ENCODE measurements at places on chromosomes 5 and 9.

DNA sequence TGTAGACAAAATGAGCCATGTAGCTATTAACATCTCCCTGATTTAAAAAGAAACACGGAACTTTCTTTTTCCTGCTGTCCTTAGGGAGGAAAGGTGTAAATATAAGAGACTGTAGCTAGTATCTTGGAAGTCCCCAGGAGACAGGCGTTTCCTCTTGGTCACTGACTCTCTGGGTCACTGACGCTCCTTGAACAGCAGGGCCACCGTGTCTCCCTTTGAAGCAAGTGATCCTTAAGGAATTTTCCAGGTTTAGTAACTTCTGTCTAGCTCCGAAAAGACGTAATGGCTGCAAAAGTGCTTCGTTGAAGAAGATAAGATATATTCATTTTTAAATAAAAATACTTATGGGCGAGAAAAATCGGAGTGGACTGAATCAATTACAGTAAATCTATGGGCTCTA is 745 bp upstream of the CLTA start:
- DNase-seq: no peak

GRCh38 chr5:153952893-153953292 is 85.8 kb downstream of the FAM114A2 start:
- DNase-seq: no peak

GRCh38 chr5:52802974-52803336 is 15.2 kb downstream of the ITGA1 start:
- DNase-seq: no peak

DNA sequence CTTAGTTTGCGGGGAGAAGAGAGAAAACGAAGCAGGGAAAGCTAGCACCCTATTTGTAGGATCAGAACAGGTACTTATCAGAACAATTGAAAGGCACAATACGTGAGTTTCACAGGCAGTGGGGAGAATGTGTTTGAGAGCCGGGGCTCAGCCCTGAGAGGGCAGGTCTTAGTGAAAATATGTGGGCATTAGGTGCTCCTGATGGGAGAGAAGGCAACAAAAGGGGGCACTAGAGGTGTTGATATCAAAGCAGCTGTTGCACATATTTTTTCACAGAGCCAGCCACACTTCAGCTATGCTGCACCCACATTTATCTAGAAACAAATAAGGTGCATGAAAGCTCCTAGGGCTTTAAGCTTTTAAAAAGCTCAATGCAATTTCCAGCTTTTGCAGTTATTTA is 99.7 kb upstream of the MAN2A1 start:
- DNase-seq: no peak

GRCh38 chr5:52804981-52805380 is 17.3 kb downstream of the ITGA1 start:
- no peak for DNase-seq

GRCh38 chr9:125183054-125183453 is 6.5 kb downstream of the PPP6C start:
- no peak for DNase-seq

- DNase-seq: no peak
Observed at GRCh38 chr5:97553604-97554452, 370.8 kb upstream of the RIOK2 start.

- no peak for DNase-seq
Observed at GRCh38 chr9:116362493-116362892, 208.9 kb downstream of the PAPPA start.

GRCh38 chr5:124745928-124746915 is at the start of gene ZNF608:
ZNF608 (minus strand) TSS chr5:124746639; CDS start chr5:124744989, 1,650 bp downstream.
- DNase-seq: no peak

- DNase-seq: no peak
Observed at GRCh38 chr9:21549251-21549765, 67.2 kb upstream of the IFNE start.

- no peak for DNase-seq
Observed at GRCh38 chr5:122458278-122458872, 146.3 kb downstream of the SNCAIP start.

GRCh38 chr5:94313188-94313587 is 305.2 kb downstream of the KIAA0825 start:
- DNase-seq: no peak

- no peak for DNase-seq
Observed at GRCh38 chr5:8805653-8806052, 740.2 kb downstream of the SEMA5A start.

DNA sequence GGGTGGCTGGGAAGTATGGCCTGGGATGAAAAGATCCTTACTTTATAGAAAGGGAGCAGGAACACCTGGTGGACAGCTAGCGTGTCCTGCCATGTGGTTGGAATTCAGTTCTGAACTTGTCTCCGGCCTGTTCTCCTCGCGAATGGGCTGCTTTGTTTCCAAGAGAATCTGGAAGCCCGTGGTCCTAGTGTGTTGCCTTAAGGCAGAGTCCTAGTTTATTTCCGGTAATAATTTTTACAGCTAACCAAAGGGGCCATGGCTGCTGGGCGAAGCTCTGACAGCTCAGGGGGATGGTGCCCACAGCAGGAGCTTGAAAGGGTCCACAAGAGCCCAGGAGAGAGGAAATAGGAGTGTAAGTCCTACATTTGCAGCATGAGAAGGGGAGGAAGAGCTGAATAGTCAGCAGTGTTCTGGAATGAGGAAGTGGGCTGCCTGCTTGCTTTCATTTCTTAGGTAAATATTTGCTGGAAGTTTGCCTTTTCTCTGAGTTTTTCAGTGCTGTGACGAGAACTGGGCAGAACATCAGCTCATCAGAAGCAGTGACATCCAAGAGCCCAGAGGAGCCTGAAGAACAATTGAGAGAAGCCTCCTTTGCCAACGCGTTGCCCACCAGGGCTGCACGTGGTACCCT is 13.1 kb upstream of the IGFBPL1 start:
- no peak for DNase-seq

DNA sequence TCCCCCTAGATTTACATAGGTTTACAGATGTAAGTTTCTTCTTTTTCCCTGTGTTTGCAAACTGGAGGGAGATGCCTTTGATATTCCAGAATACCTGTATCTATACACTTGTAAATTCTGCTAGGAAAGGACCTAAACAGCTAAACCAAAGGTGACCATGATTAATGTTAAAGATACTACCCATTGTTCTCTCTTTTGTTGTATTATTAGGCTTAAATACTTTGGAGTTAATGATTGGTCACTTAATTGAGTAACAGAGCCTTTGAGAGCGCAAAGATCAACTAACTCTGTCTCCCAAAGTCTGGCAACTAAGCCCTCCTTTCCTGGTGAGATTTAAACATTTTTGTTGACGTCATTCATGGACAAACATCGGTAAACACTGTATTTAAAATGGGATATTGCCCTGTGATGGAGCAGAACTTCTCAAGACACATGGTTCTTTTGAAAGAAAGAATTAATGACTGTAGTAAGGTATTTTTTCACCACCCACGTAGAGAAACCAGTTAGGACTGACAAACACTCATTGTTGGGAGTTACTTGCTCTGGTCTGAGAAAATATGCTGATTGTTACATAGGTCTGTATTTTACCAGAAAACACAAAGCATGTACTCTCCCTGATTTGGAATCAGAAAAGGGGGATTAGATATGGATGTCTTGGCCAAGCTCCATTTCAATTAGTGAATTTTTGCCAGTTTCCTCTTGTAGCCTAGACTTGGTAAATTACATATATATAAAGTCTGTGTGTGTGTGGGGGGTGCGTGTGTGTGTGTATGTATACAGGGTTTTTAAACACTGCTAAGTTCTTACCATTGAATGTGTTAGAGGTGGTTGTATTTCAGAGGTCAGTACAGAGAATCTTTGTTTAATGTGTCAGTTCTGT is 4.6 kb downstream of the VCAN start:
- DNase-seq: no peak

- DNase-seq: no peak
Observed at GRCh38 chr9:97596906-97597305, 36.3 kb downstream of the TSTD2 start.

- no peak for DNase-seq
Observed at GRCh38 chr9:127277770-127278169, 13.2 kb downstream of the GARNL3 start.

GRCh38 chr9:120481248-120481647 is 98.7 kb downstream of the CDK5RAP2 start:
- no peak for DNase-seq

- peak; percentile 19 for DNase-seq
Observed at GRCh38 chr5:72063219-72063819, 44.0 kb upstream of the MAP1B start.

GRCh38 chr9:126809068-126809467 is 4.2 kb downstream of the ZBTB43 start:
- no peak for DNase-seq

- DNase-seq: no peak
Observed at GRCh38 chr5:40441733-40442132, 238.0 kb upstream of the PTGER4 start.

- DNase-seq: no peak
Observed at GRCh38 chr5:111198281-111198966, 25.8 kb upstream of the CAMK4 start.

DNA sequence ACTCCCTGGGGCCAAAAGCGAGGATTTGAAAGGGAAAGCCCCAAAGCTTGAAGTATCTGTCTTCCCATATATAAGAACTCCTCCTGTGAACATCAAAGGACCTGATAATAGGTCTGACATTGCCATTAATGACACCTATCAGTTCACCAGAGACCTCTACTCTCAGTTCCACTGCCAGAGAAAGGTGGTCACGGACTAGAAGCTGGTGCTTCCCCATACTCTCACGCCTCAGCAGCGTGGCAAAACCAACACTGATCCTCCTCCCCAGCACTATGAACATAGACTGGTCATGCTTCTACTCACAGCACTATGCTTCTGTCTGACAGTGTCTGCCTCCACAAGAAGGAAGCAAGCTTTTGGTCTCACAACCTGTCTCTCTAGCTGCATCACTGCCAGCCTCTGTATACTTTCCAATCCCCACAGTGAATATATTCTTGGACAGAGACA is 37.9 kb downstream of the NRG2 start:
- DNase-seq: no peak

- no peak for DNase-seq
Observed at GRCh38 chr5:35138232-35138631, 90.5 kb upstream of the AGXT2 start.

- no peak for DNase-seq
Observed at GRCh38 chr9:16062542-16063240, 509.8 kb downstream of the CCDC171 start.

- DNase-seq: no peak
Observed at GRCh38 chr9:112348257-112349007, 15.0 kb upstream of the PTBP3 start.

DNA sequence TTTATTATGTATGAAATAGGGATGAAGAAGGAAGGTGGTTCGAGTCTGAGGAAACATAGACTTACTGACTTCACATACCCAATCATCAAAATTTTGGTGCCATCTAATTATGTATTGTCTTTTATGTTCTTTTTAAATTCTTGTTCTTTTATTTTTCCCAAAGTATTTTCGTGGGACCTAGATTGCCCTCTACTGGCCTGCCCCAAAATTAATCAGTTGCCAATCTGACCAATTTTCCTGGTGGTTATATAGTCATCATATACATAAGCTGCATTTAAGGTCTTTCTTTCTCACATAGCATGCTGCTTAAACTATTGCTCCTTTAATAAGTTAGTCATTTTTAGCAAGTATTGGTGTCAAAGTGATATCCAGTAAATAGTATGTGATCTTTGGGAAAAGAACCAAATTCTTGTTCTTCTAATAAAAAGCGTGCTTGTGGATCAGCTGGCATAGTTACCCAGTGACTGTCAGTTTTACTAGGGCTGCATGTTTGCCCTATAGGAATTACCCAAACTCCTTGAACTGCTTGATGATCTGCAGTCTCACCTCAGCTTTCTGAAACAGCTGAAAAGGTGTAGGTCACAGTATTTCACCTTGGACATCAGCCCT is 223.5 kb downstream of the SH3GL2 start:
- no peak for DNase-seq

DNA sequence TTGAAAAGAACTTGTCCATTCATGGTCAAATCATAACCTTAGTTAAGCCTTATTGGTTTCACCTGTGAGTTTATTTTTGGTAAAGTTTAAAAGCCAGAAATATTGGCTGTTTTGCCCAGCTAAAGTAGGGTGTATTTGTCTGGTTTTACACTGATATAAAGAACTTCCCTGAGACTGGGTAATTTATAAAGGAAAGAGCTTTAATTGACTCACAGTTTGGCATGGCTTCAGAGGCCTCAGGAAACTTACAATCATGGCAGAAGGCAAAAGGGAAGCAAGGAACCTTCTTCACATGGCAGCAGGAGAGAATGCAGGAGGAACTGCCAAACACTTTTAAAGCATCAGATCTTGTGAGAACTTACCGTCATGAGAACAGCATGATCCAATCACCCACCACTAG is 55.3 kb downstream of the JAKMIP2 start:
- DNase-seq: no peak

DNA sequence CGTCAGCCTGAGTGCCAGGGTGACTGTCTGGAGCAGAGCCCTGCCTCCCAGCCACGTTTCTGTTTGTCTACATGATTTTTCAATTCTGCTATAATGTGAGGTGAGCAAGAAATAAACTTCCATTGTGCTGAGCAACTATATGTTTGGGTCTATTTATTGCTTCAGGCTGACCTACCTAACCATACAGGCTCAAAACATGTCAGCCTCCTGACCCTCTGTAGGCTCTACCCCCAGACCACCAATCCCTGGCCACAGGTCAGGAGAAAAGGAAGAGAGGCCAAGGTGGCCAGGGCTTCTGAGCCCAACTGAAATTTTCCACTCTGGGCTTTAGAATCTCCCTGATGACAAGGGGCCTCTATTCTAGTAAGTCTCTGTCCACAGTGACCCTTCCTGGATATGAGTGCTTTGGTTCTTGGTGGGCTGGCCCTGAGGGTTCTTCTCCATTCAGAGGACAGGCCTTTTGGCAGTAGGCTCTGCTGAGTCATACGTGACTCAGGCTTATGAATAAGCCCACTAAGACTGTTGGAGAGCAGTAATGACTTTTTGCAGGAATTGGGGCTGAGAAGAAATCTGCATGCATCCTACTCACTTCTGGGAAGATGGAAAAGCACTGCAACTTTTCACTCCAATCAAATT is 117.2 kb upstream of the TBCA start:
- no peak for DNase-seq
